ENCODE measurements at places on chromosomes 5 and 9.

- peak; percentile 97 for DNase-seq
Observed at GRCh38 chr9:35079426-35080341, at the start of gene FANCG. TSS of gene FANCG (minus strand) at chr9:35079942. CDS start at chr9:35079524, 418 bp downstream.

- DNase-seq, result no peak
Observed at GRCh38 chr5:81908771-81909170, 63.1 kb upstream of the ATG10 start.

GRCh38 chr5:50711280-50711679, 44.8 kb downstream of the PARP8 start:
- DNase-seq, result no peak

GRCh38 chr5:40490464-40491111, 189.1 kb upstream of the PTGER4 start:
- DNase-seq, result peak; percentile 37

GRCh38 chr9:114065304-114065703, 12.8 kb downstream of the AMBP start:
- no peak for DNase-seq

DNA sequence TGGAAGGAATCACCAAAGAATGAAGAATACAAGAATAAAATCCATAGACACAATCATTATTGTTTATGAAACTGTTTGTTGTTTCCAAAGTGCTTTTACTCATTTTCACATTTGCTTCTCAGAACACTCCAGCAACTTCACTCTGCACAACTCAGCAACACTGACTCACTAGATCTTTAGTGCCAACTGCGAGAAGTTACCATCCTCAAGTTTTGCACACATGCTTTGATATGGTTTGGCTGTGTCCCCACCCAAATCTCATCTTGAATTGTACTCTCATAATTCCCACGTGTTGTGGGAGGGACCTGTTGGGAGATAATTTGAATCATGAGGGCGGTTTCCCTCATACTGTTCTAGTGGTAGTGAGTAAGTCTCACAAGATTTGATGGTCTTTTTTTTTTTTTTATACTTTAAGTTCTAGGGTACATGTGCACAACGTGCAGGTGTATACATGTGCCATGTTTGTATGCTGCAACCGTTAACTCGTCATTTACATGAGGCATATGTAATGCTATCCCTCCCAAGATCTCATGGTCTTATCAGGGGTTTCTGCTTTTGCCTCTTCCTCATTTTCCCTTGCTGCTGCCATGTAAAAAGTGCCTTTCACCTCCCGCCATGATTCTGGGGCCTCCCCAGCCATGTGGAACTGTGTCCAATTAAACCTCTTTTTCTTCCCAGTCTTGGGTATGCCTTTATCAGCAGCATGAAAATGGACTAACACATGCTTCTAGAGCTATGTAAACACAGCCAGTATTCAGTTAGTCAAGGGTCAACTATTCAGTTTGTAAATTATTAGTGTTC, 36.9 kb downstream of the CLINT1 start:
- DNase-seq, result no peak

- peak; percentile 58 for DNase-seq
Observed at GRCh38 chr5:114362197-114362976, 517 bp downstream of the KCNN2 start.

- peak; percentile 92 for DNase-seq
Observed at GRCh38 chr5:10452768-10453331, 11.2 kb downstream of the ROPN1L start.

GRCh38 chr5:44245935-44246334, 143.3 kb downstream of the FGF10 start:
- DNase-seq, result no peak

GRCh38 chr5:91329283-91329682, 53.8 kb downstream of the ARRDC3 start:
- DNase-seq, result no peak

DNA sequence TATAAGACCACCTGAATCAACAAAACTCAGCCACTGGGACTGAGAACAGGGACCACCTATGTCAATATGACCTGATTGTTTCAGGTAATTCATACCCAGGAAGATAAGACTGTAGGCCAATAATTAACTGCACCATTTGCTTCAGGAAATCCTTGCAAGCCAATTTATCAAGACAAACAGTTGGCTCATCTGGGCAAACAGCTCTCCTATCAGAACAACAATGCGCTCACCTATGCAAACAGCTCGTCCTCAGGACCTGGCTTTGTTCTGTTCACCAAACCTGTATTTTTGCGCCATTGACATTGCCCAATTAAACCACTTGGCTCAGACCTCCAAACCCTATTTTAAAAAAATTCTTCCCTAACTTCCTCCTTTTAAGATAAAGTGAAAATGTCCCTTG, 92.3 kb upstream of the MARCHF11 start:
- no peak for DNase-seq
